ENCODE measurements at places on chromosomes 6 and 20.

DNA sequence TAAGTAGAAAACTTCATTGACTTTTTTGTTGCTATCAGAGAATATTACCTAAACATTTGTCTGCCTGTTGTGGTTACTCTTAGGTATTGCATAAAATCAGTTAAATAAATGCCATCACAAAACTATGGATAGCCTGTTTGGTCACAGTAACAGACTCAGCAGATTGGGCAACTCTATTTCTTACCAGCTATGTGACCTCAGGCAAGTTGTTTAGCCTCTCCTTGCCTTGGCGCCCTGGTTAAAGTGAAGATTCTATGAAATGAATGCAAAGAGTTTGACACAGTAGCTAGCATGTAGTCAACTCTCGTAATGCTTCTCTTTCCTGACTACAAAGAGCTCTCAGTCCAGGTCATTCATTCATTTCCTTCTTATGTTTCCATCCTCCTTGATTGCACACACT lies 82.5 kb upstream of the ID4 start:
- no peak for DNase-seq

- DNase-seq, result no peak
Observed at GRCh38 chr6:97198046-97198565, 84.9 kb downstream of the MMS22L start.

DNA sequence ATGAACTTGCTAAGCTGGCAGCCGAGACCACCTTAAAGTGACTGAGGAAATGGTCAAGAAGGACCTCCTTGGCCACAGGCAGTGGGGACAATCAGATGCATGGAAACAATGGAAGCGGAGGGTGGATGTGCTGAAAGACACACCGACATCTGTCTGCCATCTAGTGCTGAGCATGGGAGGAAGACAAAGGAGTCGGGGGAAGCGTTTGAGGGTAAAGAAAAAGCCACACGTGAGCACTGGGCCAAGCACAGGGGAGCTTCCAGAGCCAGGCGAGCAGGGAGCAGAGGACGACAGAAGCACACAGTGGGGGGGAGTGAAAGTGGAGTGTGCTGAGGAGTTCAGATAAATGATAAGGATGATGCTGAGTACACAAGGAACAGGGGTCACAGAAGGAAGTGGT lies 367.8 kb downstream of the ZFAND3 start:
- no peak for DNase-seq

DNA sequence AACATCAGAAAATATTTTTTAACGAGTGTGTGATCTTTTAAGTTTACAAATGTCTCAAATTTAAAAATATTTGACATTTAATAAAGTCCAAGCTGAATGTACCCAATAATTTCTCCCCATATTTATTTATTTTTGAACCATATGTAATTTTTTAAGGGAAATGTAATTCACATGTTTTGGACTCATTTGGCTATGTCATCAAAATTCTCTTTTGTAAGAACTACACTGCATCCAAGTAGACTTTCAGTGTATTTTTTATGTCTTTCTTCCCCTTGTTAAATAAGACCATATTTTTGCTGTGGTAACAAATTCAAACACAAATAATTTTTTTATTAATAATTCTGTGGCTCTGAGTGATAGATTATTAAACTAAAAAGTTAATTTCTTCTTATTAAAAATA lies 365.2 kb downstream of the CD109 start:
- DNase-seq, result no peak

- no peak for DNase-seq
Observed at GRCh38 chr6:45256697-45257695, 71.1 kb upstream of the RUNX2 start.

GRCh38 chr6:141133836-141134235 lies 998.9 kb upstream of the GJE1 start:
- no peak for DNase-seq

DNA sequence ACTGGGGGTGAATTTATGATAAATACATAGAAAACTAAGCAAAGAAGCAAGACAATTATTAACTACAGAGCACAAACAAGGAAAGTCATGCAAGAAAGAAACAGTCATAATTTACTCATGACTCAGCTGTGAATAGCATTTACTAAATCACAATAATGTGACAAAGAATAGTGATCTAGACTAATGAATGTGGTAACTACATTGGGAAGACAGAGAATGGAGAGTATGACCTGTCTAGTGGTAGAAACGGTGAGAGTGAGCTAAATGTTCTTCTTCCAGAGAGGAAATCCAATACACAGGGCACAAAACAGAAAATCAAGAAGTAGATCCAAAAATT lies 153.5 kb upstream of the DST start:
- no peak for DNase-seq

DNA sequence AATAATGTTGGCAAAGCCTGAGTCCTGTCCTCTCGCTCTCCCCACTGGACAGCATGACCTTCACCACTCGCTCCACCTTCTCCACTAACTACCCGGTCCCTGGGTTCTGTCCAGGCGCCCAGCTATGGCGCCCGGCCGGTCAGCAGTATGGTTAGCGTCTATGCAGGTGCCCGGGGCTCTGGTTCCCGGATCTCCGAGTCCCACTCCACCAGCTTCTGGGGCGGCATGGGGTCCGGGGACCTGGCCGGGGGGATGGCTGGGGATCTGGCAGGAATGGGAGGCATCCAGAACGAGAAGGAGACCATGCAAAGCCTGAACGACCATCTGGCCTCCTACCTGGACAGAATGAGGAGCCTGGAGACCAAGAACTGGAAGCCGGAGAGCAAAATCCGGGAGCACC lies 20.5 kb downstream of the RNF114 start:
- DNase-seq, result no peak

DNA sequence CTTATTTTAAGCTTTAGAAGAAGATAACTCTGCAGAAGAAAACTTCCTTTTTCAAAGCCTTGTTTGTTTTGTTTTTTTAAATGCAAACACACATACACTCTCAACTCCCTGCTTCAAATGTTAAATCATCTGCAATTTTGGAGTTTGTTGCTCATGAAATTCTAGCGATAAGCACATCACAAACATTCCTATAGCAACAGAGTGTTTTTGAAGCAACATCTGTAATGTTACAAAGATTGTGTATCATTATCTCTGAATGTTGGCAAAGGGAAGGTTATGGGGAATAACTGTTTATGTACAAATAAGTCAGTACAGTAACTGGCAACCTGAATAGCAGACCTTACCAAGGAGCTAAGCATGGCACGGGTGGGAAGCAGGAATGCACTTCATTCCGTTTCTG lies 84.8 kb upstream of the MRPS10 start:
- no peak for DNase-seq
